ENCODE measurements at places on chromosomes 4 and X. TPM values are rescaled to one million over a fixed set of nuclear protein-coding genes. Genes with fewer than 3 reads are reported as not detected.

Gene DDX60
- total RNA-seq: 173 TPM

Gene NAA15
- total RNA-seq: 70.8 TPM

Gene JAKMIP1
- 41.7 TPM for total RNA-seq

Gene SUPT20HL2
- total RNA-seq: not detected

Gene IL1RAPL2
- not detected for total RNA-seq

Gene GLRB
- total RNA-seq: not detected

Gene IGFBP7
- 0.35 TPM for total RNA-seq

Gene ELOVL6
- total RNA-seq: 20.8 TPM

Gene CXCL1
- total RNA-seq: not detected
